ENCODE measurements at places on chromosomes 12 and 14.
A peak's percentile ranks its signal among the peaks of the same experiment; 100 is the strongest.

- DNase-seq = no peak
Observed at GRCh38 chr12:83065562-83065961, 378.9 kb downstream of the TMTC2 start.

DNA sequence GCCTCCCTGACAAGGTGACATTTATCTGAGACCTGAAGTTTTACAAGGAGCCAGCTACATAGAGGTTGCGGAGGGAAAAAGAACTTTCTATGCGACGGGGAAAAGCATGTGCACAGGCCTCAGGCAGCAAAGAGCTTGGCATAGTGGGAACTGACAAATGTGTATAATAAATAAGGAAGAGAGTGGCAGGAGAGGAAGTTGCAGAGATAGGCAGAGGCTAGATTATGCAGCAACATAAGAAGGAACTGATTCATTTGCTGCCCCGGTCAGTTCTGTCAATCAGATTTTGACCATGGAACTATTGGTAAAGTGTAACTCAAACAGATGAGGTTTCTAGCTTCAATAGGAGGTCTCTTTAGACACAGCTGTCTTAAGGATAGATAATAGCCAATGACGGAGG, 33.7 kb upstream of the RIC8B start:
- DNase-seq = no peak

DNA sequence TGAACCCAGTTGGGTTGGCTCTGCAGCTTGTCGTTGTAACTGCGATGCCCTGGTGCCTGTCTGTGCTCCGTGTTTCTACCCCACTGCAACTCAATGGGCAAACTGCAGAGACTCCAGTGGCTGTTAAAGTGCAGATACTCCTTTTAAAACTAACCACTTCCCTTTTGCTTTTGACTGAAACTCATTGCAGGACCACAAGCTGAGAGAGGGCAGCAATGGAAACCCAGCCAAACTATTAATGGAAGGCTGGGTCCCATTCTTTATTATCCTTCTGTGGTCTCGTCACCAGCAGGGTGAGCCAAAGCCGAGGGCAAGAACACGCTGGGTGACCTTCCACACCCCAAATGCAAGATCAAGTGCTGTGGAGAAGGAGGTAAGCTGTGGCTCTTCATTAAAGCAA, 910.4 kb downstream of the VRK1 start:
- DNase-seq = no peak

DNA sequence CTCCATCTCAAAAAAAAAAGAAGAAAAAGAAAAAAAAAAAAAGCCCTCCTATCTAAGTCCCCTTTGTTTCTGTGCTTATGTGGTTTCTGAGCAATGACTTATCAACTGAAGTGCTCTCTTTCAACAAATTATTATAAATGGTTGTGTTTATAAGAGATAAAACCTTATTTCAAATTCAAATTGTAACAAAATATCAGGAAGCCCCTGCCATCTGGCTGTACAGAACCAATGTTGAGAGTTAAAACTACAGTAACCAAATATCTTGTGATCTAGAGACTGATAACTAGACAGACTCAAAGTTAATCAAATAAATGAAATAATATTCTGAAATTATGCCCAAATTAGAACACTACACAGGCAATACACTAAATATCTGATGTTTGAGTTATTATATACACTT, 143.0 kb upstream of the CPNE8 start:
- DNase-seq = no peak

GRCh38 chr12:5003025-5003666, 40.5 kb upstream of the KCNA5 start:
- peak; percentile 40 for DNase-seq

GRCh38 chr14:22579236-22579635, 9.8 kb downstream of the DAD1 start:
- no peak for DNase-seq

DNA sequence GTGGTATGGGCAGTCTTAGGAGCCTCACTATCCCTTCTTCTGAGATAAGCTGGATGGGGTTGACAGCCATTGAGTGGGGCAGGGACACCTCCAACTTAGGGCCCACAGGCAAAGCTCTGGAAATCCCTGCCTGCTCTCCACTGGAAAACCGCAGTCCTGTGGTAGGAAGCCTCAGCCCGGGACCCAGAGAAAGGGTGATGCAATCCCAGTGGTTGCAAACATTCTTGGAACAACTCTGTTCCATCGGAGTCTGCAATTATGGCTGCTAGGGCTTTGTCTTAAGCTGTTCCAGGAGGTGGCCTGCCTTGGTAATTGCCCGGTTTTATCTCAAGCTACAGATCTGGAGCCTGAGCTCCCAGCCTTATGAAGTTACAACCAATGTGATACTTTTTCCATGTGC, 133.4 kb downstream of the DICER1 start:
- DNase-seq = no peak

DNA sequence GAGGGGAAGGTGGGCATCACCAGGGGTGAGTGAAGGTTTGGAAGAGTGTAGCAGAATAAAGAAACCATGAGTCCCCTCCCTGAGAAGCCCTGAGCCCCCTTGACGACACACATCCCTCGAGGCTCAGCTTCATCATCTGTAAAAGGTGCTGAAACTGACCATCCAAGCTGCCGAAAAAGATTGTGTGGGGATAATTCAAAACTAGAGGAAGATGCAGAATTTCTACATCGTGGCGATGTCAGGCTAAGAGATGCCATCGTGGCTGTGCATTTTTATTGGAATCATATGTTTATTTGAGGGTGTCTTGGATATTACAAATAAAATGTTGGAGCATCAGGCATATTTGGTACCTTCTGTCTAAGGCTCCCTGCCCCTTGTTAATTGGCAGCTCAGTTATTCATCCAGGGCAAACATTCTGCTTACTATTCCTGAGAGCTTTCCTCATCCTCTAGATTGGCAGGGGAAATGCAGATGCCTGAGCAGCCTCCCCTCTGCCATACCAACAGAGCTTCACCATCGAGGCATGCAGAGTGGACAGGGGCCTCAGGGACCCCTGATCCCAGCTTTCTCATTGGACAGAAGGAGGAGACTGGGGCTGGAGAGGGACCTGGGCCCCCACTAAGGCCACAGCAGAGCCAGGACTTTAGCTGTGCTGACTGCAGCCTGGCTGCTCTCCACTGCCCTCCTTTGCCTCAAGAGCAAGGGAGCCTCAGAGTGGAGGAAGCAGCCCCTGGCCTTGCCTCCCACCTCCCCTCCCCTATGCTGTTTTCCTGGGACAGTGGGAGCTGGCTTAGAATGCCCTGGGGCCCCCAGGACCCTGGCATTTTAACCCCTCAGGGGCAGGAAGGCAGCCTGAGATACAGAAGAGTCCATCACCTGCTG, 7.0 kb downstream of the SERPINA1 start:
- no peak for DNase-seq

- DNase-seq = no peak
Observed at GRCh38 chr14:83162361-83162929, 1628.8 kb upstream of the SEL1L start.

GRCh38 chr14:77103951-77104350, 5.9 kb downstream of the CIPC start:
- DNase-seq = no peak

- no peak for DNase-seq
Observed at GRCh38 chr12:20695232-20695631, at the start of gene SLCO1C1. TSS of gene SLCO1C1 (plus strand) at chr12:20695332. CDS start at chr12:20699577, 4,245 bp downstream.

DNA sequence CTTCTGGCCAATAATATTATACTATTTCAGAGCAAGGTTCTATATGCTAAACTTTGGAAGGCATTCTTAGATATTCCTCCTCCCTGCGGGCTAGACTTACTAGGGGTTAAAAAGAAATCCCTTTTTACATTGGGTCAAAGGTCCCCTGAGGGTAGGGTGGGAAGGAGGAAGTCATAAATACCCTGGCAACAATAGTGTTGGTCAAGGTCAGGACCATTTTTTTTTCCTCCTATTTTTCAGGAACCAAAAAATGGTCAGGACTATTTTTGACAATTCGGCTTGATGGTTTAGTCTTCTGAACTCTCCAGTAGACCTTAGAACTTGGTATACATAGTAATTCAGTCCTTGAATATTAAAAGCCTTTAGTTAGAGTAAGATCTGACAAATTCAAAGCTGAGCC, 4.5 kb upstream of the NANOG start:
- DNase-seq = no peak

DNA sequence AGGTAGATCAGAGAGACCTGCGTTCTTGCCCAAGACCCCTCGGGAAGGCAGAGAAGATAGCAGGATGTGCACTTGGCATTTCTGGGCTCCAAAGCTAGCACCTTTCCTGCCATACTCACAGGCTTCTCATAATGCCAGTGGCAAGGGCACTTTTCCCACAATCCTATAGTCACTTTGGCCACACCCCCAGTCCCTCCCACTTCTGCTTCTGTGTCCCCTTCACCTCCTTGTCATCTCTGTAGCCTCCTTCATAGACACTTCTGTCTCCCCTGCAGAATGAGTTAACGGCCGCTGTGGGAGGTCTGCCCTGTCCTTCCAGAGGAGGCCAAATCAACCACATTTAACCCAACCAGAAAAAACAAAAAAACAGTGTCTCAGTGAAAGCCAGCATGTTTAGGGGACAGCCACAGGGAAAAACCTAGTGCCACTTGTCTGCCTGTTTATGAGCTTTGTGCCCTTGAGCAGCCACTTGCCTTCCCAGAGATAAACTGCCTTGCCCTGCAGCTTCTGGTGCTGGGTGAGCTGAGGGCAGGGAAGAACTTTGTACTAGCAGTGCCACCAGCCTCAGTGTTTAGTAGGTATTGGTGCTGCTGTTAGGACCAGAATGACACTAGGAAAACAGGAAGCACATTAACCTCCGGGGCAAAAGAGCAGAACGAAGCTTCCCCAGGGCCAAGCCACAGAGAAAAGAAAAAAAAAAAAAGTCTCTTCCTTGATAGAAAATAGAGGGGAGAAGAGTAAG, 193.0 kb upstream of the PWP1 start:
- no peak for DNase-seq

- DNase-seq = no peak
Observed at GRCh38 chr12:100715976-100716944, 78.3 kb upstream of the ANO4 start.

GRCh38 chr14:30888480-30889243, 14.3 kb downstream of the COCH start:
- DNase-seq = no peak

GRCh38 chr14:67477926-67478799, 10.4 kb downstream of the TMEM229B start:
- no peak for DNase-seq

GRCh38 chr14:71891970-71892369, 40.3 kb upstream of the RGS6 start:
- DNase-seq = no peak

DNA sequence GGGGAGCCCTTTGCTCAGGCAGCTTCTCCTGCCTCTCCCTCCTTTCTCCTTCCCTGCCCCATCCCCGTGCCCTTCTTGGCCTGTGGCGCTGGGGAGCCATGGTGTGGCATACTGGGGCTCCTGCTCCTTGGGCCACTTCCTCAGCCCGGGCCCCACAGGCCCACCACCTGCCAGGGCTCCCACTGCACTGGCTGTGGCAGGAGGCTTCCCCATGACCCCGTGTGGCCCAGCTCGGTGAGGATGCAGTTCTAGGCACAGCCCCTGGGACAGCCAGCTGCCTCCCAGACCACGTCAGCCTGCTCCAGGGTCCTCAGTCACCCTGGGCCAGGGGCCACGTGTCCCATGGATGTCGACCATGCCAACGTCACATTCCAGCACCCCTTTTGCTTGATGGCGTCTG, 13.0 kb upstream of the AMN start:
- no peak for DNase-seq

DNA sequence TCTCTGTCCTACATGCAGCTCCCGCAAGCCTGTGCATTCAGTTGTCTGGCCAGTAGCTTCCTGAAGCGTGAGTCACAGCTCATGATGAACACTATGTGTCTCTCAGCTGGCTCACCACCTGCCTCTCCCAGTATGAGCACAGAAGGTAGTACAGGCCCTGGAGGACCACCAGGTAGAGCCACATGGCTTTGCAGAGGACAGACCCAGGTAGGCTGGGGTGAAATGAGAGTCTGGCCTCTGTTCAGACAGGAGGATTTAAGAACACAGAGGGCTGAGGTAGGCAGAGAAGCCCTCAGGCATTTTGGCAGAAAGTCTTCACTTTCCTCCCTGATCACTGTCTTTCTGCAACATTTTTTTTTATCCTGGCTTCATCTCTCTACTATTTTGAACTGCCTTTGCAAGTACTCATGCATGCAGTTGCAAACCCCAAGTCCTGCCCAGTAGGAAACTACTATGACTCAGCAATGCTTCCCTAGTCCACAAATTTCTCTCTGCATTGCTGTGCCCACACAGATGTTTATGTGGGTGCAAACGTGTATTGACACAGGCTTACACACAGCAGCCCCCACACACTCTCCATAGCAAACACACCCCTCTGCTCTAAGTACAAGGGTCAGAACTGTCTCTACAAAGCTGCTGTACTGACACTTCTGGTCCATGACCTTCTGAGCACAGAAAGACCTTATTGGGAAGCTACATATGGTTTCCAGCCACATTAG, 7.2 kb upstream of the SDR9C7 start:
- no peak for DNase-seq

DNA sequence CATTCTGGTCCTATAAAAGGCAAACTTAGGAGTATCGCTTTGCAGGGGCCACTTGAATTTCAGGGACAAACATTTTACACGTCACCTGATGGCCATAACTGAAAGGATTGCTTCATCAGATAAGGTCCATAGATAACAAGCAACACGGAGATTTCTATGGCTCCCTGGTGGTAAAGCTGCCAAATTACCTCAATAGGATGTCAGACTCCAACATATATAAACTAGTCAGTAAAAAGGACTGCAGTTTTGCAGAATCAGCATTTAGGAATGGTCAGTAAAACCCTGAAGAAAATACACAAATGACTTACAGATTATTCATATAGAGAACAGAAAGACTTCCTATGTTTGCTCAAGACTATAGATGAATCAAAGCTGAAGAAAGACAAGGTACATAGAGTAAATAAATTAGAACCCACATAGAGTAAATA, 66.1 kb upstream of the GRIP1 start:
- no peak for DNase-seq

DNA sequence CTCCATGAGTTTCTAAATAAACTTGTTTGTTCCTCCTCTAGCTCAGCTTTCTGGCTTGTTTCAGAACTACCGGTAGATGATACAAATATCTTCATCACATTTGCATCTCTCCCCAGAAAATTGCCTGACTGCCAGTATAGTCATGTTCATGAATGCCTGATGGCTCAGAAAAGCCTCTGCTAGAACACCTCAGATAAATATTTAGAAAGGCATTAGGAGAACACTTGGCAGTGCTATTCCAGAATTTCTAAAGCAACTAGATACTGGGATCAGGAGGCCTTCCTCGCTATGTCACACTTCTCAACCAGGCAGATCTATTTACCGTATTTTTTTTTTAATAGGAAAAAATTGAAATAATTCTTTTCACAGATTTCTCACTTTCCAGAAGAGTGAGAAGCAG, 32.3 kb upstream of the KRAS start:
- no peak for DNase-seq

GRCh38 chr14:94472842-94473241, 3.2 kb downstream of the SERPINA9 start:
- no peak for DNase-seq
